Sciatic nerve (tissue), 2 donors: ENCODE measurements at places on chromosomes 6 and 20.

DNA sequence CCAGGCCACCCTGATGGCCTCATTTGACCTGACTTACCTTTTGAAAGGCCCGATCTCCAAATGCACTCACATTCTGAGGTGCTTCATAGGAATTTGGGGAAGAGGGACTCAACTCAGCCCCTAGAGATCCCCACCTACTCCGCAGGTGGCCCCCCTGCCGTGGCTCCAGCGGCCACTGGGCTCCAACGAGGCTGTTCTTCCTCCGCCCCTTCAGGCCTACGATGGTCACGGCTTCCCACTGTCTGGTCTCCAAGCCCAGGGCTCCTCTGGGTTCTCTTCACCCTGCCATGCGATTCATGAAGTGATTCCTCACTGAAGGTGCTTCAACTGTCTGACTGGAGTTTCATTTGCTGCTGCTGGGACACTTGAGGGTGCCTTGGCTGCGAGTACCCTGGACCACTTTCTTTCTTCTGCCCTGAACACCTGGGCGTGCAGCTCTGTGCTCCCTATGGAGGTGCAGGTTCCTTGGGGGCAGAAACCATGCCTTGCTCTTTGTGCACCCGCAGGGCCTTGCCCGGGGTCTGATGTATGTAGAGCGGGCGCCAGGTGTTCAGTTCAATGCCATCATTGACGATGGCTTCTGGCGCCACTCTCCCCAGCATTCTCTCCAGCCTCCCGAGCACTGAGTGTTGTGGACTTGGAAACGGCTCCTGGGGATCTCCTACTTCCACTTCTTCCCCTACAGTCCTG is 10.0 kb upstream of the DUSP22 start:
- DNase-seq: no peak

GRCh38 chr6:90586546-90586835 is 381 bp downstream of the MAP3K7 start:
- no peak for DNase-seq

GRCh38 chr20:4697189-4697830 is 24.4 kb upstream of the PRND start:
- no peak for DNase-seq

DNA sequence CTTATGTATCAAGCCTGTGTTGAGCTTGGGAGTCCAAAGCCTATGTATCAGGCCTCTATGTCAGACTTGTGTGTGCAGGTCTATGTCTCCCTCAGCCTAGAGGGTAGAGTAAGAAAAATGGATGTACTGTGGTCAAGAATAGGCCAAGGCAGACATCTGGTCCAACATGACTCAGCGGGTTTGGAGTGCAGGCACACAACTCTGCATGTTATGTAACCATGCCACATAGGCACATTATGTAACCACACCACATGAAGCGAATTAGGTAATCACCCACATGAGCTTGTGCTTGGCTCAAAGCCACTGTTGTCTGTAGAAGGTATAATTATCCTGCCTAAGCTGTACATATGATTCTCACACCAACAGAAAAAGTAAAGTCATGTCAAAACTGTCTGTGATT is 1190.5 kb upstream of the EYS start:
- DNase-seq: no peak

- DNase-seq: no peak
These were observed 20.5 kb downstream of the SLC35B3 start for GRCh38 chr6:8414844-8415243.

GRCh38 chr6:135046912-135047311 is 7.7 kb downstream of the HBS1L start:
- DNase-seq: no peak

DNA sequence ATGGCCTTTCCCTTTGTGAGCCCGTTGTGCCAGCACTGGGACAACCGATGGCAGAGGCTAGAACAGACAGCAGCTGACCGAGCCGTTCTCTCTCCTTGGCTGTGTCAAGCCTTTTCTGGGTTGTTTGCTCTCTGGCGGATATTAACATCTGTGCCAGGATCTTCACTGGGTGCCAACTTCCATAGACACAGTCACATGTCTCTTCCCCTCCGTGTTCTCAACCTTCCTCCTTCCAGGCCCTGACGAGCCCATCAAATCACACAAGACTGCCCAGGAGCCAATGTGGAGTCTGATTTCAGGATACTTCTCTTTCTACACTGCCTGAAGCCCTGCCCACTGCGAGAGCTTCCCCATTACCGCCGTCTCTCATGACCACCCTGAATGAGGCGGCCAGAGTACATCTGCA is 111.0 kb upstream of the RALGAPA2 start:
- DNase-seq: no peak

DNA sequence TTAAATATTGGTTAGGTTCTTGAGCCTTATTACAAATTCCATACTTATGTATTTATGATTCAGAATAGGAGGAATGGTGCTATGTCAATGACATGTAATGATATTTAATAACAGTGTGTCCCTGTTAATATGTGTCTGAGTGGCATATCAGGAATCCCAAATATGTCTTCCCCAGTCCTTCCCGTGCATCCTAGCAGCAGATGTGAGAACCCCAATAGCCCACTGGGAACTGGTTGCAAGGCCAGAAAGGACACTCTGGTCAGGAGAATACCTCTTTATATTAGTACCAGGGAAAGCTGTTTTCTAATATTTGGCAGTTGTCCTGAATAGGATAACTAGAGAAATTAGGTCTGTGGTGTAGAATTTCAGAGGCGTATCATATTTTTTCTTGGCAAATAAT is 159.1 kb upstream of the PDE7B start:
- DNase-seq: no peak

- DNase-seq: no peak
These were observed 46.3 kb upstream of the BTN3A2 start for GRCh38 chr6:26318459-26319404.
